ENCODE measurements at places on chromosomes 16 and 17.

GRCh38 chr17:66643815-66644710, 190.9 kb upstream of the CACNG5 start:
- DNase-seq, result no peak

DNA sequence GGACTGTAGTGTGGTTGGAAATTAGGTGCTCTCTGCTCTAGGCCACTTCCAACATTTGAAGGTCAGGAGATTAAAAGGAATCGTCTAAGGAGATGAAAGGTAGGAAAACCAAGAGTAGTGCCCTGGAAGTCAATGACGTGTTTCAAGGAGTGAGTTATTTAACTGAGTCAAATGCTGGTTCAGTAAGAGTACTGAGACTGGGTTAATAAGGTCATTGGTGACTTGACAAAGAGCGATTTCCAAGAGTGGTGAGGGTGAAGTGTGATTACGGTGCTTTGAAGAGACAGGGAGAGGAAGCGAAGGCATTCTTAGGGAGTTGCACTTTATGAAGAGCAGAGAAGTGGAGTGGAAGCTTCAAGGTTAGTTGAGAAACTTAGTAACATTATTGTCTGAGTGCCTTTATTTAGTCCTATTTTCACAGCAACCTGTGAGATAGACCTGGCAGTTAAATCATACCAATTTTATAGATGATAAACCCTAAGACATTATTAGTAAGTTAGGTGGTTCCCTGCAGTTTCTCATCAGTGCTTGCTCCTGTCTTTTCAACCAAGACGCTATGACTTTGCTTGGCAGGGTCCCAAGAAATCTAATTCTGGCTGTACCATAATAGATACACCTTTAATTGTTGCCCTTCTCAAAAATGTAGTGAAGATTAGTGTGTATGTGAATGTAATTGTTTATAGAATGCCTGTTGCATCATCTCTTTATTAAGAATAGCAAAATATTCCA, 5.9 kb downstream of the ZNF207 start:
- peak; percentile 58 for DNase-seq

GRCh38 chr16:24745791-24746190, 16.3 kb downstream of the TNRC6A start:
- no peak for DNase-seq

- no peak for DNase-seq
Measured at GRCh38 chr17:55693254-55694216, 29.1 kb downstream of the TMEM100 start.

GRCh38 chr16:85570213-85570734, 42.8 kb upstream of the GSE1 start:
- peak; percentile 60 for DNase-seq
